ENCODE measurements at places on chromosomes 6 and 20.
A peak's percentile ranks its signal among the peaks of the same experiment; 100 is the strongest.

DNA sequence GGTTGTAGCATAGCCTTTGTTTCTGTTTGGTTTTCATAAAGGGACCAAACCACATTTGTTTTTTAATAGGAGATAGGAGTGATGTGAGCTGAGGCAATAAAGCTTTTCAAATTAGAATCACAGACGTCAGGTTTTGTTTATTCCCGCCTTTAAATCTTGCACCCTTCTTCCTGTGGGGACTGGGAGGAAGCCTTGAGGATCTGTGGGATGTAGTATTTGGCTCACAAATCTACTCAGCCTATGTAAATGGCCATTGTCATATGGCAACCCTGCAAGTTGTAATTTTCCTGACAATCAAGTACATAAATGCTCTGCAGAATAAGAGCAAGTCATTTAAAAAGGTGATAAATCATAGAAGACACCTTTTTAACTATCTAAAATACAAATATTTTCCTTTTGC is 110.4 kb downstream of the ADGRG6 start:
- DNase-seq: no peak

- no peak for DNase-seq
Measured at GRCh38 chr6:4460586-4461475, 315.4 kb upstream of the CDYL start.

DNA sequence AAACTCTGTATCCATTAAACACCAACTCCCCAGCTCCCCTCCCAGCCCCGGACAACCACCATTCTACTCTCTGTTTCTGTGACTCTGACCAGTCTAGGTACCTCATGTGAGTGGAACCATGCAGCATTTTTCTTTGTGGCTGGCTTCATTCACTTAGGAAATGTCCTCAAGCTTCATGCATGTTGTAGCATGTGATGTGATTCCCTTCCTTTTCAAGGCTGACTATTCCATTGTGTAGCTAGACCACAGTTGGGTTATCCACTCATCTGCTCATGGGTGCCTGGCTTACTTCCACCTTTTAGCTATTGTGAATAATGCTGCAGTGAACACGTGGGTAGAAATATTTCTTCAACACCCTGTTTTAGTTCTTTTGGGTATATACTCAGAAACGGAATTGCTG is 8.8 kb upstream of the BPHL start:
- no peak for DNase-seq

DNA sequence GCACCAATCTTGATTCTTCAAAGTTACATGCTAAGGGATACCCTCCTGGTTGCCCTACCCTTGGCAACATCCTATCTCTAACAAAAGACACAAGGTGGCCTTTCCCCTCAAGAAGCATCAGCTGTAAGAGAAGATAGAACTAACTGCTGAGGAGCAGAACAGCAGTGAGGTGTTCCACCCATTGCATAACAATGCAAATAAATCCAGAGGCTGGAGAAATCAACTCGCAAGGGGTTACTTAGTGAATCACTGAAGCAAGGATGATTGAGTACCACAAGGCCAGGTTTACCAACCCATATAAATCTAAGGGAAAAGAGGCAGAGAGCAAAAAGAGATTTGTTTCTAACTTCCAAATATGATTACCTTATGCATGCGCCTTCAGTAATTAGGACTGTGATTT is 36.7 kb downstream of the F13A1 start:
- no peak for DNase-seq

- no peak for DNase-seq
Measured at GRCh38 chr6:5453546-5453945, 192.2 kb downstream of the FARS2 start.

DNA sequence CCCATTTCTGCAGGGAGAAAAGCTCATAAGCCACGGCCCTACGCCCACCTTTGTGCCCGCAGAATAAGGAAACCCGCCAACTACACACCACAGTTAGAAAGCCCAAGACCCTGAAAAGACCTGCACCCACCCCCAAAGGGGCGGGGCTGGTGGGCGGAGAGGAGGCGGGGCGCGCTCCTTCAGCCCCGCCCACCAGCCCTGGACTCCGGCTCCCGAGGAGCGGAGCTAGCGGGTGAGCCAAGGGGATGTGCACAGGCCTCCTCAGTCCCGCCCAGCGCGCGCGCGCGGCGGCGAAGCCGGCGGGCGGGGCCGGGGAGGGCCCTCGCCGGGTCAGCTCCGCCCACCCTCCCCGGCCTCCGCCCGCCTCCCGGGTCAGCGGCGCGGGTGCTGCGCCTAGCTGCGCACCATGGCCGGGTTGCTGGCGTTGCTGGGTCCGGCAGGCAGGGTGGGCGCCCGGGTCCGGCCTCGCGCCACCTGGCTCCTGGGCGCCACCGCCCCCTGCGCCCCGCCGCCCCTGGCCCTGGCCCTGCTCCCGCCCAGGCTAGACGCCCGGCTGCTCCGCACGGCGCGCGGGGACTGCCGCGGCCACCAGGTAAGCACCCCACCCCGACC is at the start of gene FAM210B:
FAM210B (plus strand) TSS at position 375 of the 612 bp plus-strand sequence; CDS start at position 407, 32 bp downstream.
- peak; percentile 62 for DNase-seq

GRCh38 chr20:32344835-32345506 is 13.2 kb upstream of the ASXL1 start:
- no peak for DNase-seq

- no peak for DNase-seq
Measured at GRCh38 chr20:37773291-37773826, 79.5 kb downstream of the CTNNBL1 start.

DNA sequence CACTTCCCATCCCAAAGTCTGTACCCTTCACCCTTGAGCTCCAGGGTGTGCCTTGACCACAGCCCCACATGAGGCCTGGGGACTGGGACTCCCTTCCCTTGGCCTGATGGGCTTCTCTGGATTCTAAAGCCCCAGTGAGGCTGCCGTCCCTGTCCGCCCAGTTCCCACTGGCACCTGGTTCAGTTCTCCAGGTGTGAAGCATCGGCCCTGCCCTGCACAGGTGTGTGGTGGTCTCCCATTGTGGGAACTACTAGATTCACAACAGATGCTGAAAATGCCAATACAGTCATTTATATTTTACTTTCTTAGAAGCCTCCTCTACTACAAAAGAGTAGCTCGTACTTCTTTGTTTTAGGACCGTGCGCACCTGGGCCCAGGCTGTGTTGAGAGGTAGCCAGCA is 72.8 kb downstream of the TTLL2 start:
- no peak for DNase-seq

DNA sequence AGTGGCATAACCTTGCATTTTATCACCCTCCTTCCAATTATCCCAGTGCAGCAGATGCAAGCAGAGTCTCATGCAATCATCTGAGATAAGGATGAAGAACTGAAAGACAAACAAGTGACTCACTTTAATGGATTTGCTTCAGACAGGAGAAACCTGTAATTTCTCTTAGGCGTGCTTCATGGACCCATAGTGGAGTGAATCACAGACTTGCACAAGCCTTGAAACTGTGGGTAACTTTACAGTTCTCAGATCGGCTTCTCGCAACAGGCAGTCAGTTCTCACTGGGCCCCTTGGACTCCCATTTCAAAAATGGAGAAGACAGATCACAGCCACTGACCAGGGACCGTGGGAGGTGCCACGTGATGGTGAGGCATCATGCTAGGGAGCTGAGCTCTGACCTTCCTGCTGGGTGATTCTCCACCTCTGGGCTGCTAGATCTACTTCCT is at the start of gene ADGRF4:
ADGRF4 (plus strand) TSS at position 239 of the 446 bp plus-strand sequence. CDS start 8,666 bp downstream, outside the sequence.
- no peak for DNase-seq

DNA sequence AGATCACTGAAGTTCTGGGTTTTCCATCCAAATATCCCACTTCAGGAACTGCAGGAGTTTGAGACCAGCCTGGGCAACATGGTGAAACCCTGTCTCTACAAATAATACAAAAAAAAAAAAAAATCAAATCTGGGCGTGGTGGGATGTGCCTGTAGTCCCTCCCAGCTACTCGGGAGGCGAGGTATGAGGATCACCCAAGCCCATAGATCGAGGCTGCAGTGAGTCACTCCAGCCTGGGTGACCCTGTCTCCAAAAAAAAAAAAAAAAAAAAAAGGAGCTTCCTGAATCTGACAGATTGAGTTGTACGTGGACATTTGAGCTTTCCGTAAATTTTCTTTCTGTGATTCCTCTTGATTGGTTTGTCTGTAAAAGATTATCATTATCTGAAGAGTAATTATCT is 55.6 kb downstream of the TULP4 start:
- no peak for DNase-seq

- DNase-seq: no peak
Measured at GRCh38 chr20:17538517-17539170, 7.5 kb upstream of the BFSP1 start.

DNA sequence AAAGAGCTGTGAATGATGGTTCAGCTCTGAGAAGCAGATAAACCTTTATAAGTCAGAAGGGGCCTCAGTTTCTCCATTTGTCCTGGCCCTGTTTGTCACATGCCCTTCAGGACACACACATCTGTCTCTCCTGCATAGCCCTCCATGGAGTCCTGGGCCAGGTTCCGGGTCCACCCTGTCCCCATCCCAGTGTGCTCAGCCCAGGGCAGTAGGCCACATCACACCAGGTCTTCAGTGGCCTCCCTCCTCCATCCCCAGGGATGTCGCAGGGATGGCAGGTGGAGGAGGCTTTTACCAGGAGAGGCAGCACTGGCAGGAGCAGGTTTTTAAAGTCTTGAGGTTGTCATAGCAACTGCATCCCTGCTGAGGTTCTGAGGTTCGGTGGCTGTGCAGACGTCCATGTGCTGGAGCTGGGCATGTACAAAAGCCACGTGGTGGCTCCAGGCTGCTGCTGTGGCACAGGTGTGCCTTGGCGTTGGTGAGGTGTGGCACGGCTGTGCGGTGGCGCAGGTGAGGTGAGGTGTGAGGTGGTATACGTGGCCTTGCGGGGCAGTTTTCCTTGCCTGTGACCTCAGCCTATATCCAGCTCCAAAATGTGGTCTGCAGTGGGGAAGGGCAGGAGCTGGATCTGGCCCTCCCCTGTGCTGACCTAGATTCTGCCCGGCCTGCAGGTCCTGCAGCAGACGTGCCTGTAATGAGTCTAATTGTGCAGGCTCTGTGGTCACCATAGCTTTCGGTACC is 8.0 kb upstream of the NPBWR2 start:
- no peak for DNase-seq

GRCh38 chr6:3260772-3261517 is 2.2 kb downstream of the PSMG4 start:
- no peak for DNase-seq

DNA sequence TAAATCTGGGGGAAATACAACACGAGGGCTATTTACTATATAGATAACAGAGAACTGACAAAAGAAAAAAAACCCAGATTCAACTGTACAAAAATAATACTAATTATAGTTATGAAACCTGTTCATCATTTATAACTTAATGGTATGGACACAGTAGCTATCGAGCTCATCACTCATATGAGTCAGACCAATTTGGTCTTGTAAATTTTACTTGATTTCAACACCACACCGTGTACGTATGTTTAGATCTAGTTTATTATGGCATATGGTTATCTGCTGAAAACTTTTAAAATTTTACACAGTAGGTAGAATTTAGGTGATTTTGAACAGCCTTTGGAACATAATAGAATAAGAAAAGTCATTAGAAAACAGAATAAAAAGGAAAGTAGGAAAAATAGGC is 5.5 kb downstream of the MYLK4 start:
- no peak for DNase-seq

- DNase-seq: no peak
Measured at GRCh38 chr6:9100869-9101580, 665.7 kb upstream of the SLC35B3 start.

- DNase-seq: no peak
Measured at GRCh38 chr20:52936351-52937340, 35.5 kb upstream of the TSHZ2 start.

DNA sequence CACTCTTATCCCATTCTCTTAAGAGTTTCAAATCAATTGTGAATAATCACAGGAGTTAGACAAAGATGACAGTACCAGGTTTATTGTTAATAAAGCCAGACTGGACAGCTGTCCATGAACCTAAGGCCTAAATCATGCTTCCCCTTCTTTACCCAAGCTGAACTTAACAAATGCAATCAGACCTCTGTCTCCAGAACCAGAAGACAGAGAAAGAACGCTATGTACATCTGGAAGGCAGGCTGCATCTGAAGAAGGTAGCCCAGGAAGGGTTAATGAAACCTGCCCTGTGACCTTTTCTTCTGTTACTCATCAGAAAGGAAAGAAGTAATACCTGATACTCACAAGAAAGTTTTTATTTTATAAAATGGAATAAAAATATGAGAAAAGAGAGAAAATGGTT is 118.6 kb downstream of the EYA4 start:
- no peak for DNase-seq

DNA sequence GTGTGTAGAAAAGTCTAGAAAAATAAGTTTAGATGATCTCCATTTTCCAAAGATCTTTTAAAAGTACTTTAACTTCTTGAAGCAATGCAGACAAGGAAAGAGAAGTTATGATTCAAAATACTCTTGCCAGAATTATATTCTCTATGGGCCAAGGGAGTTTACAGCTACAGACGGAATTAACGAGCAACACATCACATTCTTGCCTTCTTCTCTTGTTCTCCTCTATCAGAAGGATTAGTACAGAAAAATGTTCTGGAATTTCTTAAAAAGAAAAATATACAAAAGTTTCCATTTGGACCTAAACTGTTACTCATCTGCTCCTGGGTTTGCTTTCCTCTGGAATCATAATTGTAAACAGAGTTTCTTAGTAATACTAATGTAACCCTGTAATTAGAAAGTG is 284.7 kb upstream of the HSF2 start:
- DNase-seq: no peak

GRCh38 chr6:140276719-140277118 is 902.3 kb upstream of the CITED2 start:
- no peak for DNase-seq

- no peak for DNase-seq
Measured at GRCh38 chr6:86273936-86274335, 631.2 kb upstream of the SYNCRIP start.

GRCh38 chr6:114000069-114000468 is 29.1 kb upstream of the HDAC2 start:
- no peak for DNase-seq

DNA sequence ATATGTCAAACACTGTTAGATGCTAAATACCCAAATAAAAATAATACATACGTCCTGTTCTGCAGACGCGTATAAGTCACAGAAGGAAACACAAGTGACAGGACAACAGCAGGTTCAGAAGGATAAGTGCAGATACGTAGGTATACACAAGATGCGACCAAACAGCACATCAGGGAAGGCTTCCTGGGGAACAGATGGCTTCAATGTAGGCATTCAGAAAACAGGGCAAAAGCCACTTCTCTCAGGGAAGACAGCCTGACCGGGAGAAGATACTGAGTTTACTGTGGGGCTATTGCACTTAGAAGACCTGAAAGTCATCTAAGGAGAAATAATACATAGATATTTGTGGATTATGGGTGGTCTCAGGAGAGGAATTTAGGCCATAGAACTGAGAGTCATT is 1.9 kb downstream of the HLA-DPA1 start:
- no peak for DNase-seq

DNA sequence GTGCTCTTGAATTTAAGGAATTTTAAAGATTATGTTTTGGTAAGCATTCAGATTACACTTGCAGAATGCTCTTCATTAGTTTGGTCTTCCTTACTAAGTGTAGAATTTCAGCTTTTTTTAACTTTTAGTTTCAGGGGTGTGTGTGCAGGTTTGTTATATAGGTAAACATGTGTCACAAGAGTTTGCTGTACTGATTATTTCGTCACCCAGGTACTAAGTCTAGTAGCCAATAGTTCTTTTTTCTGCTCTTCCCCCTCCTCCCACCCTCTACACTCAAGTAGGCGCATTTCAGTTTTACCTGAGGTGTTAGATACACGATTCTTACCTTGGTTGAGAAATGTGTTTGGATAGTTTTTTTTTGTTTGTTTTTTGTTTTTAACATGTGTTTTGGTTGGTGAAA is 68.3 kb downstream of the AFG1L start:
- no peak for DNase-seq

Measured in stimulated activated CD4-positive, alpha-beta T cell treated with anti-CD3 and anti-CD28 coated beads, Interleukin-1b, Interleukin-23, amount 100 ng/mL, for 4 hours (primary cell).